Effector memory CD4-positive, alpha-beta T cell (primary cell): ENCODE measurements at places on chromosomes 12 and 14.

DNA sequence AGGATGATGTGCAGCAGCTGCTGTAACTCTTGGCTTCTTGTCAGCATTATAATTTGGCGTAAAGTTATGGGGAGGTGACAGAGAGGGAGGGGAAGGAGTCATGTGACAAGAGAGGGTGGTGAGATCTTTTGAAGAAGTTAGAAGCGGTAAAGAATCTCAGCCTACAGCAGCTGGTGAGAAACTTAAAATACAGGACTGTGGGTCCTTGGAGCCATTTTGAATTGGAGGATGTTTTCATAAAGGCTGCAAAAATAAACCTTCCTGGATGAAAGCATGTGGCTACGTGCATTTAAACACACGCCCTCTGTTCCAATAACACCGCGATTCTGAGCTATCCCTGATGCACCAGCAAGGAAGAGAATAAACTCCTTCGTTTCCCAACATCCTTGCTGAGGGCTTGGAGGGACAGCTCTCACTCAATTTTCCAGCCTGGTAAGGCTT is 133.7 kb downstream of the TMEM30B start:
- DNase-seq = no peak
- H3K4me1 ChIP-seq = no peaks in the 10 kb centered on the region
- H3K4me3 ChIP-seq = no peak overlapping the region
- no peaks in the 10 kb centered on the region for H3K36me3 ChIP-seq

GRCh38 chr12:105978276-105978675 is 160.5 kb downstream of the NUAK1 start:
- no peaks in the 10 kb centered on the region for H3K27me3 ChIP-seq
- H3K36me3 ChIP-seq = no peaks in the 10 kb centered on the region
- H3K4me3 ChIP-seq = no peak overlapping the region
- no peaks in the 10 kb centered on the region for H3K4me1 ChIP-seq
- no peak for DNase-seq

- no peaks in the 10 kb centered on the region for H3K4me1 ChIP-seq
- no peaks in the 10 kb centered on the region for H3K27me3 ChIP-seq
- no peaks in the 10 kb centered on the region for H3K36me3 ChIP-seq
- no peak for DNase-seq
- H3K4me3 ChIP-seq = no peak overlapping the region
Measured at GRCh38 chr12:8899830-8900229, 14.5 kb upstream of the PHC1 start.

GRCh38 chr12:22808860-22809259 is 183.9 kb downstream of the ETNK1 start:
- no peaks in the 10 kb centered on the region for H3K27me3 ChIP-seq
- no peaks in the 10 kb centered on the region for H3K4me1 ChIP-seq
- DNase-seq = no peak
- H3K36me3 ChIP-seq = no peaks in the 10 kb centered on the region

DNA sequence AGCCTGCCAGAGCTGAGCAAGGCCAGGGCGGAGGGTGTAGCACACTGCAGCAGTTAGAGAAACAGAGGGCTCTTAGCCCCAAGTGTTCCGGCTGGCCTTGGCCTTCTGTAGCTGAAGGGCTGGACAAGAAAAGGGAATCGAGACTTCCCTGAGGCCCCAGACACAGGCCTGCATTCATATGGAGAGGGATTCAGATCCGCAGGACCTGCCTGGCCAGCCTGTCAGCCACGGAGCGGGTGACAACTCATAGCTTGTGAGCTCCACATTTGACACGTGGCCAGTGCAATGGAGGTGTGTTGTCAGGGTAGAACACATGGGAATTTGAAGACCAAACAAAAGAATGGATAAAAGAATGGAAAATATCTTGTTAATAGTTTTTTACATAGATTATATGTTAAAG is 182.2 kb upstream of the GSC start:
- no peak for DNase-seq
- no peaks in the 10 kb centered on the region for H3K27me3 ChIP-seq
- no peak overlapping the region for H3K27ac ChIP-seq

DNA sequence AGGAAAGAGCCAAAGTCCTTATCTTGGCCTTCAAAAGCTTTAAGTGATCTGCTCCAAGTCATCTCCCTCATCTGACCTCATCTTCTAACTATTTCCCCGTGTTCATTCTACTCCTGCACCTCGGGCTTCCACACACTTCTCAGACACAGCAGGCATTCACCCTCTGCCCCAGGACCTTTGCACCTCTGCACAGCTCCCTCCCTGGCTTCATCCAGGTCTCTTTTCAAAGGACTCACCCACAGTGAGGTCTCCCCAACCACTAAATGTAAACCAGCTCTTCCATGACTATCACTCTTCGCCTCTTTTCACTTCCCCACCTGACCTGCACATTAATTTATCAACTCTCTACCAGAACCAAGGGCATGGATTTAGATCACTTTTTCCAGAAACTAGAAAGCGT is 161.8 kb downstream of the PIWIL1 start:
- H3K4me1 ChIP-seq = no peaks in the 10 kb centered on the region
- H3K4me3 ChIP-seq = no peak overlapping the region
- no peak for DNase-seq
- H3K27ac ChIP-seq = no peak overlapping the region

DNA sequence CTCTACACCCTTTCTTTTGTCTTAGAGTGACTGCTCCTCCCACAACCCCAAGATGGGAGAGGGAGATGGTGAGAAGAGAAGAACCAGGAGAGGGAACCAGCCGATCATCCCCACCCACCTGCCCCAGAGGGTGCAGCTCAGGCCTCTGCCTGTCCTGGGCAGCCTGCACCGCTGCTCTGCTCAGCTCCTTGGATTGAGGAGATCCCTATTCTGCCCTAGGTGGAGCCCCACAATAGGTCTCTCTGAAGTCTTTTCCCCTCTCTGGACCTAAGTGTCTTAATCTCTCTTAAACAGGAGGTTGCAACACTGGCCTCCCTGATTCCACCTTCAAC is 2.2 kb downstream of the ANKRD33 start:
- no peaks in the 10 kb centered on the region for H3K4me1 ChIP-seq
- no peak overlapping the region for H3K4me3 ChIP-seq
- no peaks in the 10 kb centered on the region for H3K36me3 ChIP-seq
- H3K27ac ChIP-seq = no peak overlapping the region
- DNase-seq = no peak

GRCh38 chr12:75672200-75672599 is 160.8 kb upstream of the KRR1 start:
- no peak for DNase-seq
- no peak overlapping the region for H3K27ac ChIP-seq
- H3K27me3 ChIP-seq = no peaks in the 10 kb centered on the region
- H3K4me1 ChIP-seq = no peaks in the 10 kb centered on the region
- no peaks in the 10 kb centered on the region for H3K36me3 ChIP-seq
- no peak overlapping the region for H3K4me3 ChIP-seq

DNA sequence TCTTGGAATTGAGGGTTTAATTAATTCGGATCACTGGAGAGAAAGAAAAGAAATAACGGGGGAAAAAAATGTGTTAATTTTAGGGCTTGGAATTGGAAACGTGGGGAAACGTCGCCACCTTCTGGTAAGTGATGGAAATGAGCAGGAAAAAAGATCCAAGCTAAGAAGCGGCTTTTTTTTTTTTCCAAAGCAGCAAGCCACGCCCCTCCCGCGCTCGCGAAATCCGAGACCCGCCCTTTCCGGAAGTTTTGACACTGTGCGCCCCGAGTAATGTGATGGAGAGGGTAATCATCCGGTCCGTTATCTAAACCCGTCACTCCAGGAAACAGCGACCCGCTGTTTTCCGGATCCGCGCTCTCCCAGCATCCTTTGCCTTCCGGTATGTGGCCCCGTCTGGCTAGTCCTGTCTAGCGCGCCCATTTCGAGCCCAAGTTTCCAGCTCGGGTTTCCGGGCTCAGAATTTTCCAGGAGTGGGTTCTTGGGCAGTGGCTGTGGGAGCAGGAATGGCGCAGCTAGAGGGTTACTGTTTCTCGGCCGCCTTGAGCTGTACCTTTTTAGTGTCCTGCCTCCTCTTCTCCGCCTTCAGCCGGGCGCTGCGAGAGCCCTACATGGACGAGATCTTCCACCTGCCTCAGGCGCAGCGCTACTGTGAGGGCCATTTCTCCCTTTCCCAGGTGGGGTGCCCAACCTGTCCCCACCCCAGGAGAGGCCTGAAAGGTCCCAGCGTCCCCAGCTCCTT is at the start of gene ALG10B:
ALG10B (plus strand) TSS at position 384 of the 739 bp plus-strand sequence; CDS start at position 504, 120 bp downstream.
- peak within 1 kb of the TSS; percentile 86 for H3K27ac ChIP-seq
- no peaks in the 10 kb centered on the region for H3K36me3 ChIP-seq
- peak within 1 kb of the TSS; percentile 95 for H3K4me3 ChIP-seq
- peaks cover 5% of the 10 kb centered on the region for H3K4me1 ChIP-seq
- no peaks in the 10 kb centered on the region for H3K27me3 ChIP-seq

DNA sequence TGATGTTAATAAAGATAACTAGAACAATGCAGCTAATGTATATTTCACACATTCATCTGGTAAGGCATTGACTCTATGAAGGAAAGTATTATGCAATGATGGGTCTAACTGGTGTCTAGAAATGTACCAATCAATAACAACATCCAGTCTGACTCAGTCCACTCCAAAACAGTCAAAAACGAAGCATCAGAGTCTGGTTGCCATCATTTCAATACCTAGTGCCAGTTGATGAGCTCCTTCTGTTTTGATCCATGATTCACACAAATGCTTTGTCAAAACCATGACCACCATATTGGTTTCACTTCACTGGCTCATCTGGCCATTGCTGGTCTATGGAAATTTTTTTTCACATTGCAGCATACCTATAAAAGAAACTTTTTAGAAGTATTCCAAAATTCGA is 747.2 kb upstream of the TMEM132C start:
- H3K4me3 ChIP-seq = no peak overlapping the region
- no peaks in the 10 kb centered on the region for H3K4me1 ChIP-seq
- DNase-seq = no peak
- no peaks in the 10 kb centered on the region for H3K27me3 ChIP-seq

DNA sequence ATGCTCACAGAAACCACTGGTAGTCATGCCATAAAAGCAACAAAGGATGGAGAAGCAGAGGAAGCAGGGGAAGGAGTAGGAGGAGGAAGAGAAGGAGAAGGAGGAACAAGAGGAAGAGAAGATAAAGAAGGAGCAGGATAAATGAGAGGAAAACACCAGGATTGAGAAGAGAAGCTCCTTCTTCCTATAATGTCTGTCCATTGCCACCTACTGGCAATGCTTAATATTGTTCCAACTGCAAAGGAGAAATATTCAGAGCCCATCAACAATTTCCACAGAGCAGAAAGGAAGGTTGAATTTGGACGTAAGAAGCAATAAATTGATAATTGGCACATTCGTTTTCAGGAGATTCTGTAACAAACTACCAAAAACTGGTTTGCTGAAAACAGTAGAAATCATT is 898.4 kb downstream of the SLC16A7 start:
- no peak overlapping the region for H3K4me3 ChIP-seq
- H3K36me3 ChIP-seq = no peaks in the 10 kb centered on the region
- DNase-seq = no peak
- no peaks in the 10 kb centered on the region for H3K27me3 ChIP-seq
- H3K27ac ChIP-seq = no peak overlapping the region

- H3K27me3 ChIP-seq = no peaks in the 10 kb centered on the region
- no peak overlapping the region for H3K4me3 ChIP-seq
- DNase-seq = no peak
- no peaks in the 10 kb centered on the region for H3K36me3 ChIP-seq
- H3K4me1 ChIP-seq = no peaks in the 10 kb centered on the region
Measured at GRCh38 chr14:73477618-73478266, 13.0 kb upstream of the RIOX1 start.

GRCh38 chr12:51522696-51523095 is 68.3 kb upstream of the SCN8A start:
- H3K4me1 ChIP-seq = no peaks in the 10 kb centered on the region
- H3K27ac ChIP-seq = no peak overlapping the region
- H3K27me3 ChIP-seq = no peaks in the 10 kb centered on the region
- DNase-seq = no peak

GRCh38 chr14:43157661-43158060 is 1349.4 kb downstream of the FSCB start:
- H3K36me3 ChIP-seq = no peaks in the 10 kb centered on the region
- DNase-seq = no peak
- no peak overlapping the region for H3K27ac ChIP-seq
- H3K4me3 ChIP-seq = no peak overlapping the region
- no peaks in the 10 kb centered on the region for H3K4me1 ChIP-seq

DNA sequence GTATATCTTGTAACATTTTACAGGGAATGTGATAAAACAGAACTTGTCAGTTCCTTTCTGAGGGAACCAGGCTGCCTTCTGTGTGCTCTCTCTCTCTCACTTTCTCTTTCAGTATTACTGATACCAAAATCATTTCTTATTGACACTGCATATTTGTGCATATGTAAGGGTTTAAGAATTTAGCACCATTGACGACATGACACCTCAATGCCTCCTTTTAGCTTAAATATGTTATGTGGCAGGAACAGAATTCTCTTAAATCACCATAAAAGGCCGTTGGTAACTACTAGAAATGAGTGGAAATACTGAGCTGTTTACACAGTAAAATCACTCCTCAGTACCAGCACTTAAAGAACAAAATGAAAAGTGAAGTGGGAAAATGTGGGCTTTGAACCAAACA is 457.7 kb upstream of the SYT1 start:
- no peaks in the 10 kb centered on the region for H3K36me3 ChIP-seq
- DNase-seq = no peak
- no peaks in the 10 kb centered on the region for H3K27me3 ChIP-seq
- no peak overlapping the region for H3K4me3 ChIP-seq
- H3K27ac ChIP-seq = no peak overlapping the region
- no peaks in the 10 kb centered on the region for H3K4me1 ChIP-seq

- no peaks in the 10 kb centered on the region for H3K36me3 ChIP-seq
- no peak overlapping the region for H3K4me3 ChIP-seq
- H3K4me1 ChIP-seq = peaks cover 9% of the 10 kb centered on the region
- no peak for DNase-seq
Measured at GRCh38 chr12:47269916-47270315, 190.2 kb upstream of the AMIGO2 start.

DNA sequence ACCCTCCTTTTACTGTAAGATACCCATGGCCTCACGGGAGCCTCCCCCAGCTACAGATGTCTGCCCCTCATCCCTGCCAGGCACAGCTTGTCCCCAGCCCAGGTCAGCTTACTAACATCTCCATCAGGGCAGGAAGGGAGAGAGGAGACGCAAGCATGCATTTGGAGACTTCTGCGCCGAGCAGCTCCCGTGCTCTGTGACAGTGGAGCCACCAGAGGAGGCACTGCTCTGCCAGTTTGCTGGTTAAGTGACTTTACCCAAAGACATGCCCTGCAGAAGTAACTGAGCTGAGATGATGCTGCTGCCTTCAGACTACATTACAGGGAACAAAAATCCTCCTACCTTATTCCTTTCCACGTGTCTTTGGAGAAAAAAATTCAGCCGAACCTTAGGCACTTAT is 133.4 kb downstream of the ESRRB start:
- H3K27ac ChIP-seq = no peak overlapping the region
- no peaks in the 10 kb centered on the region for H3K36me3 ChIP-seq
- no peak for DNase-seq
- H3K4me1 ChIP-seq = no peaks in the 10 kb centered on the region

- no peaks in the 10 kb centered on the region for H3K36me3 ChIP-seq
- H3K27ac ChIP-seq = no peak overlapping the region
- H3K4me1 ChIP-seq = no peaks in the 10 kb centered on the region
- H3K27me3 ChIP-seq = no peaks in the 10 kb centered on the region
- DNase-seq = no peak
Measured at GRCh38 chr12:23340351-23340750, 609.1 kb downstream of the SOX5 start.

- no peaks in the 10 kb centered on the region for H3K4me1 ChIP-seq
- no peaks in the 10 kb centered on the region for H3K27me3 ChIP-seq
- no peak overlapping the region for H3K27ac ChIP-seq
- H3K4me3 ChIP-seq = no peak overlapping the region
- H3K36me3 ChIP-seq = peaks cover 3% of the 10 kb centered on the region
Measured at GRCh38 chr12:50786498-50787231, 22.8 kb downstream of the ATF1 start.

- H3K27ac ChIP-seq = no peak overlapping the region
- no peak overlapping the region for H3K4me3 ChIP-seq
- no peaks in the 10 kb centered on the region for H3K36me3 ChIP-seq
- no peak for DNase-seq
- H3K27me3 ChIP-seq = no peaks in the 10 kb centered on the region
Measured at GRCh38 chr14:24403294-24403998, 4.6 kb downstream of the NYNRIN start.
